ENCODE measurements at places on chromosomes 11 and 22.

GRCh38 chr22:42468841-42469240, 36.6 kb upstream of the NFAM1 start:
- DNase-seq: no peak

GRCh38 chr11:111365722-111366559, 13.1 kb downstream of the POU2AF1 start:
- no peak for DNase-seq

DNA sequence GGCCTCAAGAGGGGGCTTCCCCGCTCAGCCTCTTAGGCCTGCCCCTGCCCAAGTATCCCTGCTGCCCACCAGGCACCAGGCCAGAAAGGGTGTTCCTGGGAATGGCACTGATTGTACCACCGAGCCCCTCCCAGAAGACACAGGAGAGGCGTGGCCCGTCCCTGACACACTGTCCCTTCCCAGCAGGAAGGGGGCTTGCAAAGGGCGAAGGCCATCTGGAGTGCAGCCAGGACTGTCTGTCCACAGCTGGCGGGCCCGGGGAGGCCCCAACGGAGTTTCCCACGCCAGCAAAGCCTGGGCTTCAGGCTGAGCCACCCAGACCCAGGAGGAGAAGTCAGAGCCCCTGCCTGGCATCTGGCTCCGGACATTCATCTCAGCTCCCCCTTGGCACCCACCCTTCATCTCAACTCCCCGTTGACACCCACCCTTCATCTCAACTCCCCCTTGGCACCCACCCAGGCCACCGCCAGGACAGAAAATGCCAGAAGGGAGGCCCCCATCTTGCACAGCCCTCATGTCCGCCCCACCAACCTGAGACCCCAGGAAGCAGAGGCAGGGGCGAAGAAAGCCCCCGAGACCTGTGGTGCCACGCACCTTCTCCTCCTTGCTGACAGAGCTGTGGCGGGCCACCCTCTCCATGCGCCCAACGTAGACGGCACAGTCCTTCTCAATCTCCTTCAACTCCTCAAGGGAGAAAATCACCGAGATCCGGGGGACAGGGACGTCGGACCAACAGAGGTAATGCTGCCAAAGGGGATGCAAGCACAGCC, 19.4 kb downstream of the TUBGCP6 start:
- peak; percentile 74 for DNase-seq

DNA sequence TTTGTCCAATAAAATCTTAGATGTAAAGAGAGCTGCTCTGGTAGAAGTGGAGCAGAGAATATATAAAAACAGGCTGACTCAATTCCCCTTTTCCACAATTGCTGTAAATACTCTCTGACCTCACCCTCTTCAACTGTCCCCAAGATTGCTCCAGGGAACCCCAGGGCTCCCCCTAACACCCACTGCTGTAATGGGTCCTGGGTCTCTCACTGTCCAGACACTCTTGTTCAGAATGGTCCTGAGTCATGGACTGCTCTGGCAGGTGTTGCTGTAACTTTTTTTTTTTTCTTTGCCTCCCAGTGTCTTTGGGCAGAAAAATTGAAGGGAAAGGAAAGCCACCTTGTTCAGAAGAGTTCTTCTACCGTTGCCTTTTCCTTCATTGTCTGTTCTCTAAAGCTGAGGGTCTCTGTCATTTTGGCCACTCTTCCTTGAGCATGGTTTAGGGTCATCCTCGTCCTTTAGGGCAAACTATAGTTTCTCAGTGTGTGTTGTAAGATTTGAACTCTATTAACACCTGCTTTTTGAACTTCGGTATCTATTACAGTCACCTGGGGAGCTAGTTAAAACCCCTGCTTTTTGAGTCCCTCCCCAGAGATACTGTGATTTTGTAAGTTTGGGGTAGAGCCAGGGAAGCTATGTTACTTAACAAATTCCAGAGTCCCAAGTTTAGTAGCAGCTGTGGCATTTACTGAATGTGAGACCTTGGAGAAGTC, 209.5 kb downstream of the NAV2 start:
- no peak for DNase-seq

All from liver (tissue), 10 donors.